Fibroblast of skin of right biceps (primary cell): ENCODE measurements at places on chromosomes 16 and 17.

DNA sequence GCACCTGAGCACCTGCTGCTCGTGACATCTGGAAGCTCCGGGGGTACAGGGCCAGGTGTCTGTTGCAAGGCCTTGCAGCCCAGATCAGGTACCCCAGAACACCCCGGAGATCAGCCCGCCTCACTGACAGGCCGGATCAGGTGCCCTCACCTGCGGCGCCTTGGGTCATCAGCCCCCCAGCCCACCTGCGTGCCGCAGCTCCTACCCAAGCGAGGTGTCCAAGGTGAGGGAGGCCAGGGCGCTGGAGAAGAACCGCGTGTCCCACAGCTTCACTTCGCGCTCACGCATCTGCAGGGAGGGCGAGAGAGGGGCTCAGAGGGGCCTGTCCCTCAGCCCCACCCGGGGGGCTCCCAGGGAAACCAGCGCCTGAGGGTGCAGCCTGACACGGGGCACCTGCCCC lies 16.1 kb downstream of the VASN start:
- DNase-seq: no peak

DNA sequence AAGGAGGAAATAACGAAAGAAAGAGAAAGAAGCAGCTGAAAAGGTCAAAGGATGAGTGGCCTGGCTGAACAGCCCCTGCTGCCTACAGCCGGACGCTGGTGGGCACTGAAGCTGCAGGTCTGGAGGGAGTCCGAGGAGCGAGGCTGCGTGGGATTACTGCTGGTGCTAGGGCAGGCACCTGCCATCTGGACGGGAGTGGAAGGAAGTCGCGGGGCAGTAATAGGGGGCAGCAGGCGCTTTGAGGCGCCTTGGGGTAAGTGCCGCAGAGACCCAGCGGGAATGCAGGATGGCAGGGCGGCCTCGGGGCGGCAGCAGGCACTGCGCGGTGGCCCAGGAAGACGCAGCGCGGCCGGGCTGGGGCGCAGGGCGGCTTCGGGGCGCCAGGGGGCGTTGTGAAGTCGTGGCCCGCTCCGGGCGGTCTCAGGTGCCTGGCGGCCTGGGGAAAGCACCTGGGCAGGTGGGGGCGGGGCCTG lies 303 bp upstream of the SCNN1G start:
- DNase-seq: peak; percentile 46

- DNase-seq: no peak
Observed at GRCh38 chr16:54425068-54425467, 138.5 kb upstream of the IRX3 start.

GRCh38 chr16:15552507-15552906 lies 90.4 kb downstream of the MARF1 start:
- DNase-seq: no peak

- DNase-seq: no peak
Observed at GRCh38 chr16:81752225-81752875, 26.7 kb upstream of the PLCG2 start.

GRCh38 chr17:76528528-76529223 lies 8.8 kb downstream of the CYGB start:
- no peak for DNase-seq

DNA sequence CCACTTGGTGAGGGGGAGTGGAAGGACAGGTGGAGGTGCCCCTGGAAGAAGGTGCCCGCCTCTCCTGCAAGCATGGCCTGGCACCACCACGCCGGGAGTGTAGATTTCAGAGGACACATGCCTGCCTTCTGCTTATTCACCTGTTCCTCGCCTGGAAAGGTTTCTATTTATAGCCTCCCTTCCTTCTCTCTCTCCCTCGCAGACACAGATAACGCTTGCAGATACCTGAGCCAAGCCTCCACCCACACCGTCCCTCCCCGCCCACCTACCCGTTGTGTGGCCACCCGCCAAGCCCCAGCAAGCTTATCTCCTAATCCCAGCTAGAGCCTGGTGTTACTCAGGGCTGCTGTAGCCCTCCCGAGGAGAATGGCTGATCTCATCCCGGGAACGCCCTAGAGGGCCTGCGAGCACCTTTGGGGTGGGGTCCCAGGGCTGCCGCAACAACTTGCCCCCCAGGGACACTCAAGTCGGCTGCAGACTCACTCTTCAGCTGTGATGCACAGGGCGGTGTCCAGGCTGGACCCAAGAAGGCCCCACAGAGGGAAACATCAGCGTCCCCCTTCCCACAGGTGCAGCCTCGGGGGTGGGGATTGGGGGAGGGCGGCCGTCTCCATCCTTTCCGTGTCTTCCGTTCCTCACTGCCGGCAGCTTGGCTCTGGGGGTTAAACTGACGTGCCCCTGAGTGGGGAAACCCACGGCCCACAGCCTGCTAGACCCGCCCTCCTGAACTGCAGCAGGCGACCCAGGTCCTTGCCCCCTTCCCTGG lies 1.9 kb upstream of the SNAI3 start:
- no peak for DNase-seq

- no peak for DNase-seq
Observed at GRCh38 chr16:23069844-23070243, 79.4 kb downstream of the USP31 start.

- peak; percentile 23 for DNase-seq
Observed at GRCh38 chr17:82985973-82986372, 93.4 kb upstream of the METRNL start.

- DNase-seq: peak; percentile 31
Observed at GRCh38 chr16:69443927-69444631, 19.7 kb downstream of the CYB5B start.

DNA sequence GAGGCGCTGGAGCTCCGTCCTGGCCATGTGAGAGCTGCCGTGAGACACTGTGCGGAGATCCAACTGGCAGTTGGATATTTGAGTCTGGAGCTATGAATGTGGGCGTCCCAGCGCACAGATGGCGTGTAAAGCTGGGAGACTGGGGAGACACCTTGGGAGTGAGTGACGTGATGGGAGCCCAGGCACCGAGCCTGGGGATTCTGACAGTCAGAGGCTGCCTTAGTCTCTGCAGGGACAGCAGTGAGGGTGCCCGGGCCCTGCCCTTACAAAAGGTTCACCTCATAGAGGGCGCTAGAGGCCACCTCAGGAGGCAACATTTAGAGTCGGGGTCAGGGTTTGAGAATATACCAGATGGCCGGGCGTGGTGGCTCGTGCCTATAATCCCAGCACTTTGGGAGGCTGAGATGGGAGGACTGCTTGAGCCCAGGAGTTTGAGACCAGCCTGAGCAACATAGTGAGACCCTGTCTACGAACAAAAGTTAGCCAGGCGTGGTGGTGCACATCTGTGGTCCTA lies 194.1 kb upstream of the GSE1 start:
- no peak for DNase-seq

- peak; percentile 67 for DNase-seq
Observed at GRCh38 chr17:76243826-76244679, 3.8 kb upstream of the RNF157 start.

DNA sequence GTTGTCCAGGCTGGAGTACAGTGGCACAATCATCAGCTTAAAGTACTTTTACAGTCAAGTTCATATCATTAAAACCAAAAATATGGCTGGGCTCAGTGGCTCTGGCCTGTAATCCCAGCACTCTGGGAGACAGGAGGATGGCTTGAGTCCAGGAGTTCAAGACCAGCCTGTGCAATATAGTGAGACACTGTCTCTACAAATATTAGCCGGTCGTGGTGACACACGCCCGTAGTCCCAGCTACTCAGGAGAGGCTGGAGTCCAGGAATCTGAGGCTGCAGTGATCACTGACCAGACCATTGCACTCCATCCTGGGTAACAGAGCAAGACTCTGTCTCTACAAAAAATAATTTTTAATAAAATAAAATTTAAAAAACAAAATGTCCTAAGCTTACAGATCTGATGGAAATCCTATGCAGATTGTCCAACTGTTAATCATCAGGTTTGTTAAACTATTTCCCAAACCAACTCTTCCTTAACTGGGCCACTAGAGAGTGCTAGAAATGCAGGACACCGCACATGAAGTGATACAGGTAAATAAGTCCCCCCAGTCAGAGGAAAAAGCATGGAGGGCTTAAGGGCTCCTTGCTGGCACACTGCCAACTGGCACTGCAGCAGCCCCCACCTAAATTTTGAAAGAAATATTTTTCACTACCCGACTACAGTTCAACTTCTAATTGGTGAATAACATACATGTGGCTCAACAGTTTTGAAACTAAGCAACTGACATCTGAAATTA lies 2.8 kb downstream of the USP22 start:
- DNase-seq: peak; percentile 71

DNA sequence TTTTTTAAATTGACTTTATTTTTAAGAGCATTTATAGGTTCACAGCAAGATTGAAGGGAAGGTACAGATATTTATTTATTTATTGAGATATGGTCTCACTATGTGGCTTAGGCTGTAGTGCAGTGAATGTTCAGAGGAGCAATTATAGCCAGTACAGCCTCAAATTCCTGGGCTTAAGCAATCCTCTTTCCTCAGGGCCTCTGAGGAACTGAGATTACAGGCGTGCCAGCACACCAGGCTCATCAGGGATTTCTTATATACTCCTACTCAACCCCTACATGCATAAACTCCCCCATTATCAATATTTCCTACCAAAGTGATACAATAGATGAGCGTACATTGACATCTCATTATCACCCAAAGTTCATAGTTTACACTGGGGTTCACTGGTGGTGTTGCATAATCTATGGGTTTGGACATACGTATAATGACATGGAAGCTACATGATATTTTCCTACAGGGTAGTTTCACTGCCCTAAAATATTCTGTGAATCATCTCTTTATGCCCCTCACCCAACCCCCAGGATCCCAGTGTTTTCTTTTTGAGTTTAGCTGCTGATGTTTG lies 33.5 kb downstream of the HS3ST3B1 start:
- no peak for DNase-seq

DNA sequence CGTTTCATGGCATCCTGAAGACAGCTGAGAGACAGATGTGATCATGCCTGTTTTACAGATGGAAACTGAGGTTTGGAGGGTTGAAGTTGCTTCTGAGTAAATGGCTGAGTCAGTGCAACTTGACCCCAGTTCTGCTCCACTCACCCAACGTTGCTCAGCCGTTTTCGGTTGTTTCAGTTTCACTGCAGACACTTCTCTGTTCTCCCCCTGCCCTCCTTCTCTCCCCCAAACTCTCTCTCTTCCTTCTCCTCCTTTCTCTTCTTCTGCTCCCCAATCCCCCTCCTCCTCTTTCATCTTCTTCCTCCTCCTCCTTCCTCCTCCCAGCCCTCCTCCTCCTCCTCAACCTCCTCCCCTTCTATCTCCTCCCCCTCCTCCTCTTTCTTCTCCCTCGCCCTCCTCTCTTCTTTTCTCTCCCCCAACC lies 9.4 kb upstream of the CEP20 start:
- DNase-seq: peak; percentile 56

- DNase-seq: no peak
Observed at GRCh38 chr16:14602443-14602963, 27.6 kb downstream of the PARN start.

- DNase-seq: peak; percentile 36
Observed at GRCh38 chr17:4074831-4075495, 67.9 kb downstream of the ZZEF1 start.

DNA sequence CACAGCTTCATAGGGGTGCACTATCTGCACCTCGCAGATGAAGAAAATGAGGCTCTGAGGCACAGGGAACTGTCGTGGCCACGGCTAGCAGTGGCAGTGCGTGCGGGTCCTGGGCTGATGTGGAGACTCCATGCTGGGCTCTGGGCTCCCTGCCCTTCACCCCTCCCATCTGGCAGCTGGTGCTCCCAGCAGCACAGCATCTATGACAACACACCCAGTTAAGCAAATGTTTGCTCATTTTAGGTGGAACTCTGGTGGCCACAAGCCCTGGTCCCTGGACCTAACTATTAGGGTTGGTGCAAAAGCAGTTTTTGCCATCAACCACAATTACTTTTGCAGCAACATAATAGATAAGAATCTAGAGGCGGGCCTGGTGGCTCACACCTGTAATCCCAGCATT lies 30.9 kb downstream of the IFT140 start:
- no peak for DNase-seq

GRCh38 chr17:3594051-3594800 lies 15.0 kb downstream of the TRPV1 start:
- DNase-seq: peak; percentile 93

DNA sequence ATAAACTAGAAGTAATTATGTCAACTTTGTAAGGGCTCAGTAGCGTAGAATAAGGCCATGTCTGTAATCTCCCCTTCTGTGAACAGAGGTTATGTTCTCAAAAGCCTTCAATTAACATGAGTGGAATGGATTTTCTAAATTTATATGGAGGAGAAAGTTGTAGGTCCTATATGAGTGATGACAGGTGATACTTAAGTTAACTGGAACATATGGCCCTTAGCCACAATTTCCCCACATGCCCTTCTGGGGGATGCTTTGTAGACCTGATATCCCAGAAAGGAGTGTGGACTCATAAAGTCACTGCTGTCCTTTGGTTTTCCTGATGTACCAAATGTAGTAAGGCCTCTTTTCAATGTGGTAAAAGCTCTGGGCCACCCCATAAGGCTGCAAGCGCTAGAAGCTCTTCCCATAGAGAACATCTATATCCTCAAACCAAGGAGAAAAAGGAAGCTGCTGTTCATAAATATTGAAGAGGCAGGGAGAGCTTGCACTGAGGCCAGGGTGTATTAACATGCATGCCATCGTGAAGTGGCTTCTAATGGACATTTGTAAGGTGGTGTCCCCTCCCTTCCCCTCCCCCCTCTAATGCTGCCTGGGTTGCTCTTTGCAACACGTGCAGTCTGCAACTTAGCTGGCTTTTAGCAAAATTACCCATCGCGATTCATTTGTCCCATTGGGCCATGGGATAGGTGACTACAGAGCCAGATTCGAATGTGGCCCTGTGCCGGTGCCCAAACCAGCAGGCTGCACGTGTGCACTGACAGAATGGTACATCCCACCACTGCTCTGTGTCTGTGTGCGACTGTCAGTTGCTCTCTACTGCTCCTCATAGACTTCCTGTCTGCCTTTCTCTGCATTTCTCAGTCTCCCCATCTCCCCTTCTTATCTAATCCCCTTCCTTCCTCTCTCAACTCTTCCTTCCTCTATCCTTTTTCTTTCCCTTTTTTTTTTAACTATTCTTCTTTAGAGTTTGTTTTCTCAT lies 269.0 kb downstream of the WWOX start:
- no peak for DNase-seq

DNA sequence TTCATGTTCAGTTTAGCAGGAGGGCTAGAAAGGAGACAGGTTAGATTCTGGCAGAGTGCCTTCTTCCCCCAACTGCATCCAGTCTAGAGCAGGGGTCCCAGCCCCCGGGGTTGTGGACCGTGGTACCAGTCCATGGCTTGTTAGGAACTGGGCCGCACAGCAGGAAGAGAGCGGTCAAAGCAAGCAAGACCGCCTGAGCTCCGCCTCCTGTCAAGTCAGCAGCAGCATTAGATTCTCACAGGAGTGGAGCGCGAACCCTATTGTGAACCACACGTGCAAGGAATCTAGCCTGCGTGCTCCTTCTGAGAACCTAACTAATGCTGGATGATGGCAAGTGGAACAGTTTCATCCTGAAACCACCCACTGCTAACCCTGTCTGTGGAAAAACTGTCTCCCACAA lies 95.0 kb downstream of the HIC1 start:
- DNase-seq: no peak

DNA sequence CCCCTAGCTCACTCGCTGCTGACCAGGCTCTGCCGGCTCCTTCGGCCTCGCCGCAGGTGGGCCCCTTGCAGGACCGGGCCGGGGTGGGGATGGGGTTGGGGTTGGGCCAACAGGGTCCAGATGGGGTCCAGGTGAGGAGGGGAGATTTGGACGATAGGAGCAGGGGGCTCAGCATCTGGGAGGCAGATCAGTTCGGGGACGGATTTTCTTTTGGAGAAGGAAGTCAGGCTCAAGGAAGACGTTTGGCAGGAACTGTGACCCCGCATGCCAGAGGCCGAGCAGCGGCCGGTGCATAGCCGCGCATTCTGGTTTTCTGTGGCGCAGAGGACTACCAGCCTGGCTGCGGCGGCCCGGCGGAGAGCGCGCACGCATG lies 845 bp upstream of the ALDOA start:
- DNase-seq: no peak

- DNase-seq: no peak
Observed at GRCh38 chr17:37405955-37406634, 541 bp downstream of the ACACA start.
